ENCODE measurements at places on chromosomes 5 and 9.

- no peak for DNase-seq
Measured at GRCh38 chr5:53871775-53872174, 311.3 kb downstream of the NDUFS4 start.

DNA sequence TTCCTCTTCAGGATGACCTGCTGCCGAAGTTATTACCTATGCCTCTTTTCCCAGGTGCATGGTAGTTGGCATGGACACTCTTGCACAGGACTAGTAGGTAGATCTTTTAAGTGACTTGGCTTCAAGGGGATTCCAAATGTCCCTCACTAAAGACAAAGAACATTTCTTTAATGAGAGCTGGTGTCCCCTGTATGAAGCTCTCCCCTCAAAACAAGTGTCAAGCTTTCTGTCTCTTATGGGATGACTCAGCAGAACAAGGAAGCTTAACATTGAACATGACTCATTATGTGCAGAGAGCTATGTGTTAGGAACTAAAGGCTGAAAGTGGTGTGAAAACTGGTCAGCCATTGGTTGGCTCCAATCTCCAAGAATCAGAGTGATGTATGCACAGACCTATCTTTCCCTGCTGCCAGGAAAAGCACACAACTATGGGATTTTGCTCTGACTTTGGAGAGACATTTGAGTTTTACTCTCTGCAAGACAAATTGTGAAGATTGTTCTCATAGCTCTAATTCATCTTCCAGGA lies 120.5 kb downstream of the PRDM6 start:
- DNase-seq: peak; percentile 87

DNA sequence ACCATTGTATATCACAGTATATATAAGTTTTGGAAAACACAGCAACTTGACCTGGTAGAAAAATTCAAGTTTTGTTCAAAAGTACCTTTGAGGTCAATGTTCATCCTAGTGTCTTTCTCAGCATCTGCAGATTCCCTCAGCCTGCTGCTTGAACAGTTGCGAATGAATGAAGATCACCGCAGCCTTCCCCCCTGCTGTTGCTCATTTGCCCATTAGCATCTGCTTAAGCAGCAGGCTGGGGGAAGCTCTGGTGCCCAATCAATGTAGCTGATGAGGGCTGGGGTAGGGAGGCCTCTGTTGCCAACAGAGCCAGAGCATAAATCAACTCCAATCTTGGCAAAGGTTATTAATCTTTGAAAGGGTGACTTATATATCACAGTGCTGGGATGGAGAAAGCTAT lies 586.5 kb upstream of the PTPRD start:
- no peak for DNase-seq

GRCh38 chr5:148653836-148654781 lies at the start of gene HTR4:
HTR4 (minus strand) TSS chr5:148654527; CDS start chr5:148637014, 17,513 bp downstream.
- no peak for DNase-seq

DNA sequence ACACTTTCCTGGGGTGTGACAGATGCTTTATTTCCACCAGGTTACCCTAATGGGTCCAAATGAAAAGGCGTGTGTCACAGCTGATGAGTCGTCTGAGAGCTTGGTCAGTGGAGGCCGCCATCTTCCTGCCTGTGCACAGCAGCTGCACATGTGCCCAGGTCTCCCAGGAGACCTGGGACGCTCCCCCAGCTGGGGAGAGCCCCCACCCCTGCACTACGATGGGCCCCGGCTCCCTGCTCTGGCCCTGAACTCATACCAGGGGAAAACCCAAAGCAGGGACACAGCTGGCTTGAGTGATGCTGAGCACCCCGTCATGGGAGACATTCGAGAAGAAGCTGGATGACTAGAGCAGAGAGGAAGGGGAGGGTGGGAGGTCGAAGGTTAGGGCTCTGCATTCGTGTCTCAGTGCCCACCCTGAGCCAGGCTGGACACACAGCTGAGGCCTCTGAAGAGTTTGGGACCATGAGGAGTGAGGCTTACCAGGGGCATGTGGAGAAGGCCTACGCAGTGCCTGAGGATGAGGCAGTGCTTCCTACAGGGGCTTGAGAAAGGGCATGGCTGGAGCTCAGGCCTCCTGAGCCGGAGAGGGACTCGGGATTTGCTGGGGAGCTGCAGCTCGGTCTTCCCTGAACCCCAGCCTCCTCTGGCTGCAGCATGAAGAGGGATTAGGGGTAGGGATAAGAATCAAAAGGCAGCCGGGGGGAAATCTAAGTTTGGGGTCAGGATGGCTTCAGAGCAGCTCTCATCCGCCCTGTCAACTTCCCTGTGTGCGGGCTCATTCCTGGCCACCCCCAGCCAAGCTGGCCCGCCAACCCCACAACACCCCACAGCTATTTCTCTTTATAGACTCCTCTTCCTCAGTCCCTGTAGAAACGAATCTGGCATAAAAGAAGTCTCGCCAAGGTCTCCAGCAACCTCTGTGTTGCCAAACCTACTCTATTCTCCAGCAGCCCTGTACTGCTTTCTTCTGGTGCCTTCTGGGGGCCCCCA lies 42.2 kb upstream of the RNU6ATAC start:
- DNase-seq: no peak

GRCh38 chr9:78989031-78989658 lies 582.6 kb upstream of the TLE4 start:
- DNase-seq: no peak

DNA sequence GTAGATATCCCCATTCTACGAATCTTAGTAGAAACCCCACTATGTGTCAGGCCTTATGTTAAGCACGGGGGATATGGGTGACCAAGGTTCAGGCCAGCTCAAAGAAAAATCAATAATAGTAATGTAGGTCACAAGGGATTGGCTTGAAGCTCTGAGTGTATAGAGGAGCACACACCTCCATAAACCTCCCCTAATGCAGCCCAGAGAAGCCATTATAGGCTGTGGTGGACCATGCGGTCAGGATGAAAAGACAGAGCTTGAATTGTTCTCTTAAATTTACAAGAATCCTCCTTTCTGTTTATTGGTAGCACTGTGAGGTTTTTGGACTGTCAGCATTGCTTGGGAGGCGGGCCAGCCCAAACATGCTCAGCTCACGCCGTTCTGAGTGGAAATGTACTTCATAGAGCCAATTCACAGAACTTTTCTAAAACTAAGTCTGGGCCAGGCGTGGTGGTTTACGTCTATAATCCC lies 9.1 kb downstream of the PDE6A start:
- no peak for DNase-seq

- no peak for DNase-seq
Measured at GRCh38 chr9:109230277-109230676, 63.2 kb upstream of the FRRS1L start.

DNA sequence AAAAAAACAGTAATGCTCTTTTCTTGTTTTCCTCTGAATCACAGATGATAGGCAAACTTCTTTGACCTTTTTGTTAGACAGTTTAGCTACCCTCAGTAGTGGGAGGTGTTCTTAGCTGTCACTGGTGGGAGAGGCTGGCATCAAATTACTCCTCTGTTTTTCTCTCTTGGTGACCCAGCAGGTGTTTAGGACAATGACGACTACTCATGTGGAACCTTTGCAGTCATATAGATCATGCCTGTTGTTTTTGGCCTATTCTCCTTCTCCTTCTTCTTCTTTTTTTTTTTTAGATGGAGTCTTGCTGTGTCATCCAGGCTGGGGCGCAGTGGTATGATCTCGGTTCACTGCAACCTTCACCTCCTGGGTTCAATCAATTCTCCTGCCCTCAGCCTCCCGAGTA lies 15.4 kb upstream of the NPR2 start:
- DNase-seq: no peak

GRCh38 chr5:54273715-54274114 lies 36.7 kb downstream of the ARL15 start:
- DNase-seq: no peak

GRCh38 chr5:176366232-176366894 lies 1.1 kb downstream of the ARL10 start:
- DNase-seq: no peak

- no peak for DNase-seq
Measured at GRCh38 chr9:6771722-6772121, 13.9 kb downstream of the KDM4C start.

DNA sequence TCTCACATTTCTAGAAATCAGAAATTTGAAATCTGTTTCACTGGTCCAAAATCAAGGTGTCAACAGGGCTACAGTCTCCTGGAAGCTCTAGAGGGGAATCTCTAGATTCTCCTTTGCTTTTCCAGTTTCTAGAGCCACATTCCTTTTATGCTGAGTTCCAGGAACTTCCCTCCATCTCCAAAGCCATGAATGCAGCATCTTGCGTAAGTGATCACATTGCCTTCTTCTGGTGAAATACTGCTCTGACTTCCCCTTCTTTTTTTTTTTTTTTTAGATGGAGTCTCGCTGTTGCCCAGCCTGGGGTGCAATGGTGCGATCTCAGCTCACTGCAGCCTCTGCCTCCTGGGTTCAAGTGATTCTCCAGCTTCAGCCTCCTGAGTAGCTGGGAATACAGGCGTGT lies 23.8 kb downstream of the GDA start:
- DNase-seq: peak; percentile 14

DNA sequence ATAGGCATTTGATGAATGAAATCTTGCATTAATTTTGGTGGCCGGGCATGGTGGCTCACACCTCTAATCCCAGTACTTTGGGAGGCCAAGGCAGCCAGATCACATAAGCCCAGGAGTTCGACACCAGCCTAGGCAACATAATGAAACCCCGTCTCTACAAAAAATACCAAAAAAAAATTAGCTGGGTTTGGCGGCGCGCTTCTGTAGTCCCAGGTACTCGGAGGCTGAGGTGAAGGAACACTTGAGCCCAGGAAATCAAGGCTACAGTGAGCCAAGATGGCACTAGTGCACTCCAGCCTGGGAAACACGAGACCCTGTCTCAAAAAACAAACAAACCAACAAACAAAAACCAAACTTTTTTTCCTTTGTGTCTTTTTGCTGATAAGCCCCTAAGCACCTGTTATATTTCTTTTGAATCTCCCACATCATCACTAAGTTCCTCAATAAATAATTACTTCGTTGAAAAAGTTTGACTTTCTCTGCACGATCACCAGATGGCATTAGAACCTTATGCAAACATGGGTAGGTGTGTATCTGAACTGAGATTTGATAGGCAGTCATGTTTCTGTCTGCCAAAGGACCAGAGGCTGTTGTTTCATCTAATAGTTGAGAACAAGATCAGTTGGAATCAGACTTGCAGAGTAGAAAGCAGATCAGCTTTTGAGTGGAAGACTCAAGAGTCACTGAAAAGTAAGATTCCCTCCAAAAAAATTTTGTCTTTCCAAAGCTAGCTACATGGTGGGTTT lies 5.5 kb upstream of the MATR3 start:
- DNase-seq: no peak

GRCh38 chr5:140296289-140296688 lies 6.6 kb downstream of the PFDN1 start:
- no peak for DNase-seq

- DNase-seq: no peak
Measured at GRCh38 chr5:150258130-150258529, 31.4 kb downstream of the CAMK2A start.

All from NCI-H226 (cell line).